ENCODE measurements at places on chromosomes 5 and 9.

DNA sequence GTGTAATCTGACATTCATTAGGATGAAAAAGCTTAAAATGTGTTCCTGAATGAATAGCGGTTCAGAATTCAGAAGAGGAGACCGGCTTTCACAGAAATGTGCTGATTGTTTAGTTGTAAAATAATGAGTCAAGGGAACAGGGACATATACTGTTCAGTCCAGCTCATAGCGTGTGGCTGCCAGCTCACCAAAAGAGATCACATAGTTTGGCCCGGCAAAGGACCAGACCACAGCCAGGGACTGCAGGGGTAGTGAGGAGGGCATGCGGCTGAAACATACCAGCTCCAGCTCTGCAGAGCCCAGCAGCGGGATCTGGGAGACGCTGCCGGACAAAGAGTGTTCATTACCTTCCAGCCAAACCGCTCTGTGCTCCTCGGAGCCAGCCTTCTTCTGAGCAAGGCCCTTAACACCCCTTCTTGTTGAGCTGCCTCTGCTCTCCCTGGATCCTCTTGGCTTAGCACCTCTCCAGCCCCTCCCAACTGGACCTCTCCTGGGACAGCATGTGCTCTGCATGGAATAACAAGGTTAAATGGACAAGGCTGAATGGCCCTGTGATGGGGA is 116.8 kb upstream of the CNTLN start:
- no peak for DNase-seq

GRCh38 chr5:13976867-13977830 is 32.7 kb upstream of the DNAH5 start:
- no peak for DNase-seq

DNA sequence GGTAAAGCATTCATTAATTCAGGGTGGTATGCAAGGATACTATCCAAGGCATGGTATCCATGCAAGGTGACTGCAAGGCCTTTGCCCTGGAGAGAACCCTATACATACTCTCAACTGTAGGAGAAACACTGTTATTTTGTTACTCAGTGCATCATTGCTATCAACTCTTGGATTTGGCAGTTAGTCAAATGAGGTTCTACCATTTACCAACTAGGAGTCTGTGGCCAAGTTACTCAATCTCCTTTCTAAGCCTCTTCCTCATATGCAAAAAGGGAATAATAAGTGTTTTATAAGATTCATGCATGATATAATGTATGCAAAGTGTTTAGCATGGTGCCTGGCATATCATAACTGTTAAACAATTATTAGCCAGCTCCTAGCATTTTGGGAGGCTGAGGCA is 4.0 kb downstream of the PCDHGC3 start:
- no peak for DNase-seq

GRCh38 chr5:14663734-14664269 is 716 bp upstream of the OTULIN start:
- DNase-seq, result no peak

- no peak for DNase-seq
Measured at GRCh38 chr9:121537283-121537682, 37.6 kb upstream of the GGTA1 start.

DNA sequence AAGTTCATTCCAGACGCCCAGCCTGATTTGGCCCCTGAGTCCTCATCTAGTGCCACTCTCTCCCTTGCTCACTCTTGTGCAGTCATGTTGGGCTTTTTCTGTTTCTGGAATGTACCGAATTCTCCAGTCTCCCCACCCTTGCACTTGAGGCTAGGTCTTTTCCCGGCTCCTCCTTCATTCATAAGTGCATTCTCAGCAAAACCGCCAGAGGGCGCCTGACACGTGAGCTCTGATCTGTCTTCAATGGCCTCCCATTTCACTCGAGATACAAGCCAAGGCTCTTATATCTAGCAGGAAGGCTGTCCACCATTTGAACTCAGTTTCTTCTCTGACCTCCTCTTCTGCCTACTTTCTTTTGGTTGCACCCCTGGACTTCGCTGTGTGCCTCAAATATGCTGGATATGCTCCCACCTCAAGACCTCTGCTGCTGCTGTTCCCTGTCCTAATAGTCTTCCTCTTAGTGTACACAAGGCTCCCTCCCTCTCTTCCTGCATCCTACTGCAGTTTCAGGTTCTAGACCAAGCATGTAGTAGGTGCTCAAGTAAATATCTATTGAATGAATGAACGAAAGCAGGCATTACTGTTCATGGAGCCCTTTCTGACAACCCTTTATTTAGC is 568.1 kb upstream of the WWC1 start:
- peak; percentile 72 for DNase-seq

- DNase-seq, result no peak
Measured at GRCh38 chr9:94639999-94640376, 670 bp upstream of the FBP1 start.

DNA sequence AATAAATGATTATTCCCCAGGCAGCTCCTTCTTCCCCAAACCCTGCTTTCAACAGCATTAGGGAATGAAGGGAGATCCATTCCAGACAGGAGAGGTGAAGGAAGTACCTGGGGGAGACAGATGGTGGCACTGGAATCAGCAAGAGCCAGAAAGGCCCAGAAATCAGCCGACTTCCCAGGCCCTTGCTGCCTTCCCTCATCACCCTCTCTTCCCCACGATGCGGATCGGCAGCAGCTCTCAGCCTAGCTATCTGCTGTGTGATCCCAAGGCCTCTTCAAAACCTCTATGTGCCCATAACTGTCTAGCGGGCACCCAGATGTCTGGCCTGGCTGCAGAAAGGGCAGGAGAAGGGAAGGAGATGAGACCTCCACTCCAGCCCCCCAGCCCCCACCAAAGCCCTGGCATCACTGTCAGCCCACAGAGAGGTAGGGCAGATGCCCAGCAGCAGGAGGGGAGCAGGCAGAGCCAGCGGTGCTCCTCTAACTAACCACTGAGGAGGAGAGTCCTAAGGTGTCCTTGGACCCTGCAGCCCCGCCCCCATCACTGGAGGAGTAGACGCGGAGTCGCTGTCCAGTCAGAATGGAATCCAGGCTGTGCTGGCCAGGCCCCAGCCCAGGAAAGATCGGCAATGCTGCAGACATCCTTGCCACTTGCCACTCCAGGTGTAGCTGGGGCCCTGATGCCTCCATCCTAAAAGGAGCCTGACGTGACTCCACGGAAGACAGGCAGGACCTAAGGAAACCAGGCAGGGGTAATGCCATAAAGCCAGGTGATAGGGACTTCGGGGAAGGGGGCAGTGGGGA is 12.7 kb downstream of the CNTFR start:
- no peak for DNase-seq

GRCh38 chr5:82312373-82312856 is 34.3 kb upstream of the RPS23 start:
- DNase-seq, result peak; percentile 50
